A549 treated with Mapracorat at 1 μM for 4 hours (cell line): ENCODE measurements at places on chromosomes 2 and 18. TPM values are rescaled to one million over a fixed set of nuclear protein-coding genes. Genes with fewer than 3 reads are reported as not detected.

The SPDYA gene
- 0.13 to 0.28 TPM (median 0.17 TPM) in 4 of 5 replicates, not detected in the other for total RNA-seq

The AGPS gene
- total RNA-seq, result 31.1 to 44.7 TPM (median 37.1 TPM) in 5 replicates

The KLHL41 gene
- total RNA-seq, result 0.10 to 0.50 TPM (median 0.20 TPM) in 5 replicates

The BMP10 gene
- not detected in 5 replicates for total RNA-seq

The AP1S3 gene
- 27.1 to 42.2 TPM (median 34.3 TPM) in 5 replicates for total RNA-seq

The PLEK gene
- not detected in 5 replicates for total RNA-seq

The SPRED2 gene
- total RNA-seq, result 26.9 to 36.0 TPM (median 30.9 TPM) in 5 replicates

The PAIP2B gene
- 0.22 to 0.34 TPM (median 0.26 TPM) in 5 replicates for total RNA-seq

The ADAM23 gene
- total RNA-seq, result 8.4 to 10.2 TPM (median 9.2 TPM) in 5 replicates
